ENCODE measurements at places on chromosomes 3 and 15.

DNA sequence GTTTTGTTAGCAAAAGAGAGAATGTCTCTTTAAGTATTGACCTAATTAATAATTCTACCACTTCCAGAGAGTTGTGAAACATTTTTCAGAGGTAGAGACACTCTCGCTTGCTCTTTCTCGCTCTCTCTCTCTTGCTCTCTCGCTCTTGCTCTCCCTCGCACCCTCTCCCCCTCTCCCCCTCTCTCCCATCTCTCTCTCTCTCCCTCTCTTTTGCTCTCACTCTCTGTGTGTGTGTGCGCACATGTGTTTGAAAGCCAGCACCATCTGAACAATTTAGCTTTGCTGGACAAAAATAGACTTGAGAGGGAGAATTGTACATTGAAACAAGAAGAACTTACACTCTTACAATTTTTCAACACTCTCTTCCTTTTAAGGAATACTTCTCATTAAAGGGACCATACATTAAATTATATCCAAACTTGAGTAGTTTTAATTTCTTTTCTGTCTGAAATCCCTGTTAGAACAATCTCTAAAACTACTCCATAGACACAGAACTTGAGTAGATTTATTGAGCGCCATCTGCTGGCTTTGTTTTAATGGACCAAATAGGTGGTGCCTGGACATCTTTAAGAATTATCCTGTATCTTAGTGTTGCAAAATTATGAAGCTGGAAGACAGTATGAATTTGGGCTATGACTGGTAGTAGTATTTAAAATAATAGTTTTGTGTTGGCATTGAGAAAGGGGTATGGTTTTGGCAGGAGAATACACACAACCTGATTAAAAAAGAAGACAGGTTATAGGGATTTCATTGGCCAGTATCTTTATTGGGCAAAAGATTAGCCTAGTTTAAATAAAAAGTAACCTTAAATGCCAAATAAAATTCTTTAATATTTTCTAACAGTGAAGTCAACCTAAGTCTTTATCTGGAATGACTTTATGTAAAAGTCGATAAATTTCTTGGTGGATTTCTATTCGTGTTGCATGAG, 124.6 kb downstream of the AKAP13 start:
- peak; percentile 67 for DNase-seq
- H3K27me3 ChIP-seq = no peaks in the 10 kb centered on the region
- H3K4me1 ChIP-seq = peaks cover 35% of the 10 kb centered on the region

GRCh38 chr3:178078953-178079352, 457.3 kb upstream of the KCNMB2 start:
- H3K4me1 ChIP-seq = peaks cover 9% of the 10 kb centered on the region
- H3K27me3 ChIP-seq = no peaks in the 10 kb centered on the region
- H3K36me3 ChIP-seq = no peaks in the 10 kb centered on the region

- H3K36me3 ChIP-seq = peaks cover 5% of the 10 kb centered on the region
- peaks cover 2% of the 10 kb centered on the region for H3K27me3 ChIP-seq
- H3K4me1 ChIP-seq = peaks cover 52% of the 10 kb centered on the region
- no peak overlapping the region for H3K27ac ChIP-seq
- no peak overlapping the region for H3K4me3 ChIP-seq
- no peak for DNase-seq
Measured at GRCh38 chr15:86620157-86620556, 540.5 kb downstream of the AGBL1 start.

GRCh38 chr15:22839046-22839695, 705 bp downstream of the NIPA2 start:
- peaks cover 18% of the 10 kb centered on the region for H3K36me3 ChIP-seq
- no peak for DNase-seq
- H3K27me3 ChIP-seq = no peaks in the 10 kb centered on the region
- H3K4me3 ChIP-seq = peak overlapping the region; percentile 91
- peaks cover 21% of the 10 kb centered on the region for H3K4me1 ChIP-seq

GRCh38 chr3:30855400-30856292, 38.8 kb downstream of the GADL1 start:
- no peaks in the 10 kb centered on the region for H3K36me3 ChIP-seq
- H3K27ac ChIP-seq = no peak overlapping the region
- no peaks in the 10 kb centered on the region for H3K27me3 ChIP-seq
- no peak overlapping the region for H3K4me3 ChIP-seq
- no peaks in the 10 kb centered on the region for H3K4me1 ChIP-seq

GRCh38 chr3:105274958-105275357, 91.8 kb upstream of the ALCAM start:
- no peak overlapping the region for H3K27ac ChIP-seq
- no peaks in the 10 kb centered on the region for H3K36me3 ChIP-seq
- H3K4me3 ChIP-seq = no peak overlapping the region

All from activated CD4-positive, alpha-beta T cell treated with anti-CD3 and anti-CD28 coated beads, Interleukin-2, amount 10 ng/mL, durations not matched to agents 7 days and 5 days (primary cell).